ENCODE measurements at places on chromosomes 11 and 22.
A peak's percentile ranks its signal among the peaks of the same experiment; 100 is the strongest.

DNA sequence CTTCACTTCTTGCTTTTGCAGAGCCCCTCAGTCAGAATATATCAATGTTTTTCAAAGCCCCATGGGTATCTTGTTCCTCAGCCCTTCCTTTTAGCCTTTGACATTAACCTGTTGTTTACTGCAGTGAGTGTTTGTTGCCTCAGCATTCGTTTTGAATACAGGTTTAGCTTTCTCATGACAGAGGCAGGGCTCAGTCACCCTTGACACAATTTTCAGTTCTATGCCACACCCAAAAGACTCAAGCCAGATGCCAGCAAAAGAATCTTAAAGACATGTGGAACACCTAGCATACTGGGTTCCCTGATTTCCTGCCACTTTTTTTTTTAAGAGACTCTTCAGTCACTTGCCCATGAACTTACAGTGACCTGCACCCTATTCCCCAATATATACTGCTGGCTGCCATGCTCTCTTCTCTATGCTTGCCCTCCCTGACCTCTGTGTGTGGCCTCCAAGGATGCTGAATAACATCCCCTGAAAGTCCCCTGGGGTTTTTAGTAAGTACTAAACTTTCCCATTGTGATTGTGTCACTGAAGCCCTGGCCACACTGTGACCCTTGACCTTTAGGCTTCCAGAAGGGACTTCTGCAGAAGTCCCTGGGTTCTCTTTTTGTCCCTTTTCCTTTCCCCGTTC lies 1225.5 kb downstream of the TBC1D22A start:
- no peak for DNase-seq

DNA sequence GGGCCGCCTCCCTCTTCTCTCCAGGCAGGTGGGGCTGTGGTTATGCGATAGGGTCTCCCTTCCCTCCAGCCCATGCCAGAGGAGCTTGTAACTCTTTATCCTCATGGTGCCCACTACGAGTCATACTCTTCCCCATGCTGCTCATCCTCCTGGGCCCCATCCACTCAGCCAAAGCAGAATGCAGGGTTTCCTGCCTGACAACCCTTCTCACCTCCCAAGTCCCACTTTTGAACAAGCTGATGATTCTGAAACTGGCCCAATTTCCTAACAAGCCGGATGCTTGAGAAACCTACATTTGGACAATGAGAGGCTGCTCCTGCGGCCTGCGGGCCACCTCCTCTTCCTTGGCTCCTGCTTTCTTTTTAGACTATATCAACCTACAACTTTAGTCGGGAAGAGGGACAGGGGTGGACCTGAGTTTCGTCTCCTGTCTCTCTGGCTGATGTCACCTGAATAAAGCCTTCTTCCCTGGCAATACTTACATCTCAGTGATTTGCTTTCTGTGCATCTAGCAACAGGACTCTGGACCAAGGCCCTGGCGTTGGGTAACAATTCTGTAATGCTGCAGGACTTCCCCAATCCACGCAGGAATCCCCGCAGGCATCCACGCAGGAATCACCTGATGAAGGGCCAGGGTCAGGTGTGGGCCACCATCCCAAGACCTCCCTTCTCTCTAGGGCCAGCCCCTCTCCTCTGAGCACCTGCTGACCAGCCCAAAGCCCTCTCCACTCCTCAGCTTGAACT lies 1.5 kb upstream of the NDUFS8 start:
- DNase-seq = no peak

DNA sequence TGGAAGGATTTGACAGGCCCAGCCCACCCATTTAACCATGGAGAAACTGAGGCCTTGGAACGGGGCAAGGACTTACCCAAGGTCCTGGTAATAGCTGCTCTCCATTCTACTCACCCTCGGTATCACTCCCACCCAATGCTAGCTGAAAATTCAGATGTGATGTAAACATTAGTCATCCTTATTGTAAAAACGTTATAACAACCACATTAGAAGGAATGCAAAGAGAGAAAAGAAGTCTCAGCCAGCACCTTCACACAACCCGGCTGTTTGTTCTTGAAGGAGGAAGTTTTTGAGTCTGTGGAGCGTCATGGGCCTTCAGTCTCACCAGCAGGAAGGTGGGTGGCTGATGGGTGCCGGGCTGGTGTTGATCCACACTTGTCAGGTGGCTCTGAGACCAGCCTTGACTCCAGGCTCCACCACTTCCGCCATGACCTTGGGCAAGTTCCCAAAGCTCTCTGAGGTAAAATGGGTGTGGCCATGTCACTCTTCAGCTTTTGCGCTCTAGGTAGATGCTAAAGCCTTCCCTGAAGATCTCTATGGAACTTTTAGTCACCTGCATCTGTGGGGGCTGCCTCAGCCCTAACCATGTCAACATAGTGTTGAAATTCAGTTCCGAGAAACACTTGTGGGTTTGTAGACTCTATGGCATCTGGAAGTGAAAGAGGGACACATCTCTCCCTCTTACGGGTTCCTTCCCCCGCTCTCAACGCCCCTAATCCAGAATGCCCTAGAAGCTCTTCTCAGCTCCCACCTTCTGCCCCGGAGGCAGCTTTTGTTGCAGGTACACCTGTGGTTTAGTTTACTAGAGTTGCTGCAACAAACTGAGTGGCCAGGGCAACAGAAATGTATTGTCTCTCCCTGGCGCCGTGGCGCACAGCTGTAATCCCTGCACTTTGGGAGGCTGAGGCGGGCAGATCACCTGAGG lies 14.8 kb downstream of the CD6 start:
- peak; percentile 69 for DNase-seq

DNA sequence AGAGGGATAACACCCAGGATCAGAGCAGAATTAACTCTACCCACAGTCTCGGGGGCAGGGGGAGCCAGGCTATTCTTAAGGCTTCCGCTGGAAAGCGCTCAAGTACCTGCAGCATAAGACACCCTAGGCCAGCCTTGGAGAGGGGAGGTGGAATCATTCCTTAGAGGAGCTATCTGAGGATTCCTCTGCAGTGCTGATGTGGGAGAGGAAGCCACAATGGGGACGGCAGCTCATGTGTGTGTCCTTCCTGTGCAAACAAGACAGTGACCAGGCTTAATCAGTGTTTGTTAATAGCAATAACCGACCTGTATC lies 382.2 kb upstream of the CADM1 start:
- DNase-seq = no peak

- no peak for DNase-seq
These were observed 113.8 kb downstream of the ST3GAL4 start for GRCh38 chr11:126469311-126469710.

- DNase-seq = no peak
These were observed 12.2 kb downstream of the NECTIN1 start for GRCh38 chr11:119716582-119717498.

GRCh38 chr11:1129611-1130160 lies 28.1 kb upstream of the MUC5AC start:
- no peak for DNase-seq

GRCh38 chr11:19777039-19777376 lies 64.4 kb downstream of the NAV2 start:
- no peak for DNase-seq

- DNase-seq = no peak
These were observed 11.6 kb downstream of the CD59 start for GRCh38 chr11:33724644-33725035.

GRCh38 chr11:34002420-34002819 lies 49.1 kb upstream of the CAPRIN1 start:
- DNase-seq = no peak

DNA sequence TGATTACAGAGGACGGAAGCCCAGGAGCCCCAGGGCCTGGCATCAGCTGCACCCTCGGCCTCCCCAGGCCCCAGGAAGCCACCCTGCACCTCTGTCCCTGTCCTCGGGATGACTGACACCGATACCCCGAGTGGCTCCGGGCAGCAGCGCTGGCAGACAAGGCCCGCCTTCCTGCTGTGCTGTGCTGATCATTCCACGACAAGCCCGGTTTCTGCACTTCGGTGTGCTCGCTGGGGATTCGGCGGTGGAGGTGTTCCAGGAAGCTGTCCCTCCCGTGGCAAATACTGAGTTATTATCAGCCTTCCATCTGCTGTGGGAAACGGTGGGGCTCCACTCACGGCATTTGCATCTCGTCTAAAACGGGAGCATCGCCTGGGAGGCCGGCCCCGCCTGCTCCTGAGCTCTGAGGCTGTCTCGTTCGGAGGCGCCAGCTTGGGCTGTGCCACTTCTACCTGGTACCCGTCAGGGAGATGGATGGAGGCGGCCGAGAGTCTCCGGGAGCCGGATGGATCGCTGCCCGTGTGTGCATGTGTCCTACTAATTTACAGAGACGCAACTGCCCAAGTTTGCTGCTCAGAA lies 506.1 kb downstream of the BRD1 start:
- no peak for DNase-seq

- no peak for DNase-seq
These were observed 110.0 kb upstream of the SYN3 start for GRCh38 chr22:33167998-33168790.

DNA sequence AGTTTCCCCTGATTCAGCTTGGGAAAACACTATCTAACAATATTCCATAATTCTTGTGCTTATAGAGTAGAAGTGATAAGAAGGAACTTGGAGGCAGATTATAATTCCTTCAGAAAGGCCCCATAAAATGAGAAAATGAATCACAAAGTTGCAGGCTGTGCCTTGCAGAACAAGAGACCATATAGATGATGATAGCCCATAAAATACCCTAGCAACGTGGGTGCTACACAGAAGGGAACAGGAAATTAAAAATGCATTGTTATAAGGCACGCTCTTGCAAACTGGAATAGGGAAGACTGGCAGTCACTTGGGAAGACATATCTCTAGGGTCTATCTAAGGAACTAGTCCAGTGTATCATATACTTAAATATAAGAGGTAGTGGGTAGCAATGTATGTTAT lies 67.6 kb downstream of the KIF18A start:
- DNase-seq = no peak

Data from stimulated activated CD8-positive, alpha-beta memory T cell treated with anti-CD3 and anti-CD28 coated beads, Interleukin-15, amount 100 ng/mL, for 1 hour (primary cell).